ENCODE measurements at places on chromosomes 12 and 14. TPM values are rescaled to one million over a fixed set of nuclear protein-coding genes. Genes with fewer than 3 reads are reported as not detected.

Gene VPS37B
- 32.0 TPM for total RNA-seq

Gene GALNT8
- not detected for total RNA-seq

Gene GARIN6
- not detected for total RNA-seq

Gene KERA
- total RNA-seq = not detected

Gene CD69
- total RNA-seq = not detected

Gene VWF
- total RNA-seq = 0.42 TPM

Data from A549 treated with RU486 at 1 μM for 4 hours (cell line).